ENCODE measurements at places on chromosomes 4 and X. TPM values are rescaled to one million over a fixed set of nuclear protein-coding genes. Genes with fewer than 3 reads are reported as not detected.
A peak's percentile ranks its signal among the peaks of the same experiment; 100 is the strongest.

DNA sequence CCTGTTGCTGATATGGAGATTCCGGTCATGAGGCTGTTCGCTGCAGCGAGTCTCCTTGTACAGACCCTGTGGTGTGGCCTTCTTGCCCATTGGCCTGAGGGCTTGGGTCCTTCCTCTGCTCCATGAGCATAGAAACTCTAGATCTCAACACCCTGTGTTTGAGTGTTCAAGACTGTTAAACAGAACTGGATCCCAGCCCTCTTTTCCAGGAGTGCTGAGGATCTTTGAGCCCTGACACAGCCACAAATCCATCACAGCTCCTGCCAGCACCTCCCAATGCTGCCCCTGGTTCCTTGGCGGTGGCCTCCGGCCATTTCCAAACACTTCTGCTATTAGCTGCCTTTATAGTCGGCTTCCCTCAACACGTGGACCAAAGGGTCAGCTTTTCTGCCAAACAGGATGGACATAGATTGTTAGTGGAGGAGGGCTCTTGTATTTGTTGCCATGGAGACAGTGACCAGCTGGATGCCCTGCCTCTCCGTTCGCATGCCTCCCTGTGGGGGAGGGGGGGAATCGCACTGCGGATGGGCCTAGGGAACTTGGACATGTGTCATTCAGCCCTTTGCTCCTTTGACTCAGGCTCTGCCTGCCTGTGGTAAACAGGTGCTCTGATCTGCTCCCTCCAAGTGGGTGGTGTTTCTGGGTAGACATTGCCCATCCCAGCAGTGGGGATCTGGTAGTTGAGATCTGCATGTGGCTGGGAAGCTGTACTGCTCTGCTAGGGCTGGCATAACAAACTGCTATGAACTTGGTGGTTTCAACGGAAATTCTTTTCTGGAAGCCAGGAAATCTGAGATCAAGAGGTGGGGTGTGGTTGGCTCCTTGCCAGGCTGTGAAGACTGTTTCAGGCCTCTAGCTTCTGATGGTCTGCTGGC, 6.9 kb upstream of the WDR1 start:
- DNase-seq, result peak; percentile 80

The SSX4 gene
- polyA plus RNA-seq, result not detected

DNA sequence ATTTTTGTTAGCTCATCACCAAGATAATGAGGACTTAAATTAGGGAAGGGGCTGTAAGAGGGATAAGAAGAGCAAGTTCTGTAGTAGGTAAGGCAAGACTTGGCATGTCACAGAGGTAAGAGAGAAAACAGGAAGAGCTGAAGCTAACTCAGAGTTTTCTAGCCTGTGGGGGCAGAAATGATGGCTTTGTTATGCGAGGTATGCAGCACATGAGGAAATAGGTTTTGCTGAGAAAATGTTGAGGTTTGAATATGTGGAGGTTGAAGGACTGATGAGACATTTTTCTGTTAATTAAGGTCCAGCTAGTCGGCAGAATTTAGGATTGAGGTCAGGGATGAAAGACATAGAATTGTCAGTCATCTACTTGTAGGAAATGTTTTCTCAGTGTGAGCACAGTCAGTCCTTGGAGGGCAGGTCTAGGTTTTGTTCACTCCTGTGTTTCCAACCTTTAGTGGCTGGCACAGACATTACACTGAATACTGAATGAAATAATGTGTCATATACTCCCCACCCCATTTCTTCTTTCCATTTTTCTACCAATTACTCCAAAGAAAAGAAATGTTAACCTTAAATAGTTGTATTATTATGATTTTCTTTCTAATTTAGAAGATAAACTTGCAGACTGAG, 154.0 kb upstream of the AADAT start:
- no peak for DNase-seq

The NSG1 gene
- polyA plus RNA-seq, result 0.77 TPM

The GLRA2 gene
- polyA plus RNA-seq, result not detected

- DNase-seq, result peak; percentile 82
Observed at GRCh38 chr4:105894660-105895582, at the start of gene NPNT. Gene NPNT (plus strand): TSS chr4:105895471. CDS start chr4:105895653, 182 bp downstream.

DNA sequence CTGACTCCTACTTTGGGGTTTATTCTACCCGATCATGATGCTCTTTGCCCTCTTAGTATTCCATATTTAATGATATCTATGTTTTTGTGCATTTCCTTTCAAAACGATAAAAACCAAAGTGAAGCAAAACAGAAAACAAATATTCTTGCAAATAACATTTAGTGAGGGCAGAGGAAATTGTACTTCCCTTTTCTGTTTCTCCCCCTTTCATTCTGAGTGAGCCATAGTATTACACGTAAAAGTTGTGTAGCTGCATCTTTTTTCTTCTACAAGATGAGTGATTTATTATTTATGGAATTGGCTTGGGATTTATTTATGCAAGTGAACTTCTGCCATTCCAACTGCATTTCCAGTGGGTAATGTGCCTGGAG, 109.9 kb downstream of the AFF2 start:
- no peak for DNase-seq

DNA sequence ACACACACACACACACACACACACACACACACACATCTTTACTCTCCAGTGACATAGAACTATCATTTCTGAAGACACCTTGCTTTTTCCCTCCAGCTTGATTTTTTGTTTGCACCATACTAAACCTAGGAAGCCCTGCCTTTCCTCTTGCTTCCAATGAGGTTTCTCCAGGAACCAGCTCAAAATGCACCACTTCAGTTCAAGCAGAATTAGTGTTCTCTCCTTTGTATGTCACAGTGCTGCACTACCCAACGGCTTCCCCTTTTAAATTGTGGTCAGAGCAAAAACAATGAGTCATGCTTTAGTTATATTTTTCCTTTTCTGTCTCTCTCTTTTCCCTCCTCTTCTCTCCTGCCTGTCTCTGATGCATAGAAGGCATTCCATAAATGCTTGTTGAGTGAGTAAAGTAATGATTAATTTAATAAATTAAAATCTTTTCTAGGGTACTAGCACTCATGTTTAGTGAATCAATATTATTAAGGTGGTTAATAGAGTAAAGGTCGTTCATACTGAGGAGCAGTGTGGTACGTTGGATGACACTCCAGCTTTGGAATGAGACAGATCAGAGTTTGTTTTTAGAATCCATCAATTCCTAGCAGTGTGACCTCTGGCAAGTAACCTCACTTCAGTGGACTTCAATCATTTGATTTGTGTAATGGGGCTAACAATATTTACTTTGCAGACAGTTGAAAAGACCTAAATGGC, 5.9 kb downstream of the RTL3 start:
- peak; percentile 16 for DNase-seq

DNA sequence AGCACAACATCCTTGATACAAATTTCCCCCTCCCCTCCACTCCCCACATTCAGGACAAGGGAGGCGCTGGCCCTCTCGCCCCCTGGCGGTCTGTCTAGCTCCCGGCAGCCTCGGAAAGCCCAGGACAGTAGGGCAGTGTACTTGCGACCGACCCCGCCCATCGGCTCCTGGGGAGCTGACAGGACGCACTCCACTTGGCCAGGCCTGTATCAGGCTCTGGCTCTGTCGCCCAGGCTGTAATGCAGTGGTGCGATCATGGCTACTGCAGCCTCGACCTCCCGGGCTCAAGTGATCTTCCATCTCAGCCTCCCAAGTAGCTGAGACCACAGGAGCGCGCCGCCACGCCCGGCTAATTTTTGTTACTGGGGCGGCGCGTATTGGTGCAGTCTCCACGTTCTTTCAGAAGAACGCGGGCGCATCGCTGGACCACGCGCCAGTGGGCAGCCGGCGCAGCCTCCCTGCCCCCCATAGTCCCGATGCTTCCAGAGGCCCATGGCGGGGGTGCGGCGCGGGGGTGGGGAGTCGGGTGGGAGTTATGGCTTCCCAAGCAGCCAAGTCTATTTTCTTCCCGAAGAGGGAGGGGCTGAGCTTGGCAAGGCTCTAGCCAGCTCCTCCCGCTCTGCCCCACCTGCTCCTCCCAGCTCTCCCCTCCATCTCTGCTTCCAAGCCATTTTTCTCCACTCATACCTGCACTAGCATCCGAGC, 7.8 kb upstream of the AKAP14 start:
- DNase-seq, result peak; percentile 58

GRCh38 chr4:124631760-124632159, 80.8 kb downstream of the ANKRD50 start:
- DNase-seq, result no peak

The COX7B2 gene
- not detected for polyA plus RNA-seq

The SCD5 gene
- polyA plus RNA-seq, result 5.0 TPM

GRCh38 chr4:80417019-80417418, 81.5 kb downstream of the CFAP299 start:
- no peak for DNase-seq

GRCh38 chr4:153221783-153222706, 17.8 kb downstream of the TRIM2 start:
- peak; percentile 92 for DNase-seq

GRCh38 chr4:185654311-185654710, 119.0 kb upstream of the PDLIM3 start:
- DNase-seq, result no peak

GRCh38 chr4:142282870-142283431, 563.1 kb downstream of the INPP4B start:
- no peak for DNase-seq

The SSX7 gene
- polyA plus RNA-seq, result not detected

The SHROOM3 gene
- polyA plus RNA-seq, result 21.1 TPM

The INTS12 gene
- polyA plus RNA-seq, result 18.4 TPM

DNA sequence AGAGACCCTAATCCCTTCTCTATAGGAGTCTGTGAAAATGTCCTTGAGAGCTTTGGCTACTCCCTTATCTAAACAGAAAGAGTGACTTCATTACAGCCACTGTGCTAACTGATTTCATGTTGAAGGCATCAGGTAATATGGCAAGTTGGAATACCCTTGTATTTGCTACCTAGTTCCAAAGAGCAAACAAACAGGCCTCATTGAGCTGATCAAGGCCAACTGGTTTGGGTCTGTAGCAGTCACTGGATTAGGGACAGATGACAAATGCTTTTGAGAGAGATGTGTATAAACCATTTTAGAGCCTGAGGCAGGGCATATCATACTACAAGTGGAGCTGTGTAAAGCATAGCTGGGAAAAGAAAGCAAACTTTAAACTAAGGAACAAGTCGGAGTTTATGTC, 22.9 kb upstream of the PDLIM5 start:
- DNase-seq, result no peak

The ADRA2C gene
- 2.2 TPM for polyA plus RNA-seq

GRCh38 chr4:48024522-48024921, 8.0 kb downstream of the NIPAL1 start:
- DNase-seq, result no peak

GRCh38 chrX:50327235-50327634, 122.7 kb downstream of the CCNB3 start:
- DNase-seq, result no peak

GRCh38 chr4:89447543-89447942, 139.9 kb upstream of the GPRIN3 start:
- DNase-seq, result no peak

The SYN1 gene
- 1.4 TPM for polyA plus RNA-seq

Measured in lung (tissue), 17 donors.